BE2C (cell line): ENCODE measurements at places on chromosomes 16 and 17.

DNA sequence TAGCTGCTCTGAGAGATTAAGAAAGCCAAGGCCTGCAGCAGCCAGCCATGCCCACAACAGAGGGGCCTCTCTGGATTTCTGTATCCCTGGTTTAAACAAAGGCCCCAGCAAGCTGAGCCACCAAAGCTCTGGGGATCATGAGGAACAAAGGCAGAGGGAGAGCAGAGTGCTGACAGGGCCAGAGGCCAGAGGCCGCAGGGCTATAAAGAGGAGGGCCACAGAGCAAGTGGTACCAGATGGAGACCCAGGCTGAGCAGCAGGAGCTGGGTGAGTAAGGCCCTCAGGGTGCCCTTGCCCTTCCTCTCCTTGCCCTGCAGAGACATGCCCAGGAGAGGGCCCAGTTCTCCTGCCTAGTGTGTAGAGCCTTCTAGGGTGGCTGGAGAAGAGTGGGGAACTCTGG is at the start of gene CRYBA1:
Gene CRYBA1, plus strand, starts transcription at position 232 of the 400 bp plus-strand sequence. Its CDS starts 5 bp downstream, at position 237.
- no peak for DNase-seq

DNA sequence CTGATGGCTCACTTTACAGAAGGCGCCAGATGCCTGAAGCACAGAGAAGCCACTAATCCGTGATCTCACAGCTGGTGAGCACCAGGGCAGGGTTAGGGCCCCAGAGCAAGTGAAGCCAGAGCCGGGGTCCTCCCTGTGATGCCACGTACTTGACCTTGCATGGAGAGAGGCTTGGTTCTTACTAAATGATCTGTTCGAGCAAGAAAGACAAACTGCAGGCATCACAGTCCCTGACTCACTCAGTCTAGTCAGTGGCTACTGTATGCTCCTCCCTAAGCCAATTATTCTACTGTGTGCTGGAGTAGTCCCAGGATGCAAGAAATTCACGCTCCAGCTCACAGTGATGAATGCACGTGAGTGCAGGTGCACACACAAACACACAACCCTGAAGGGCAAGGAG is 55.4 kb downstream of the SDK2 start:
- DNase-seq, result no peak

DNA sequence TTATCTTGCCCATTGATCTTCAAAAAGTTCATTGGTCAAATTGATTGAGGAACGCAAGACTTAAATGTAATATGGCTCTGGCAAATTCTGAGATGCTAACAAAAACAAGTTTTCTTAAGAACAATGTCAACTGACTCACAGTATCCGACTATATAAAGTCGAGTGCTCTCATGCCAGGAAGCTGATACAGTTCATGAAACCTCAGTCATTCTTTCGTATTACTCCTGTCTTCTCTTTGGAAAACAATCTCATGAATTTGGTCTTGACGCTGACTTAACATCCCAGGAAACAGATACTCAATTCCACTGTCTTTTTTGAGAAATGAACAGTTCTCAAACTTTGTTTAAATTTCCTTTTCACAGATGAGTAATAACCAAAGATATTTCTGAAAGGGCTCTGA is 704.9 kb downstream of the MAF start:
- DNase-seq, result no peak

DNA sequence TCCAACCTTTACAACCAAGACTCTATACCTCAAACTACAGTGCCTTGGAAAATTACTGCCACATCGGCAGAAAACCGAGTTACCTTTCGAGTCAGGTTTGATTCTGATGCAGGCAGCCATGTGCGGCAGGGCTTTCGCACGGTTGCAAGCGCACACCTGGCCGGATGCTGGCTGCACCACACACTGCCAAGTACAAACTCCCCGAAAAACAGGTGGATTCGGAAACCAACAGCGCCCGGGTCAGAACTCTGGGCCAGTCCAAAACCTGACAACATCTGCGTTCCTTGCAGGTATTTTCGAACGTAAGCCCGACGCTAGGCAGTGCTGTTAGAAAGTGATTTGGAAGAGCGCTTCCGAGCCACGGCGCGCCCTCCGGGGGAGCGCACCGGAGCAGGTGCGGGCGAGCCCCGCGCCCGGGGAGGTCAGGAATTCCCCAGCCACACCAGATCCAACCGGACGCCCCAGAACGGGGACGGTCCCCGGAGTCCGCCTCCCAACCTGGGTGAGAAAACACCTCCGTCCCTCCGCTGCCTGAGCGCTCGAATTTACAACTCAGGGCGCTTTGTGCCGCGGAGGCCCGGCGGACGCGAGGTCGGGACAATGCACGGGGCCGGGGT is 1.2 kb downstream of the USP7 start:
- no peak for DNase-seq

GRCh38 chr17:62693616-62694409 is 66.3 kb downstream of the MRC2 start:
- DNase-seq, result no peak

GRCh38 chr16:70778901-70779309 is 22.1 kb downstream of the VAC14 start:
- DNase-seq, result peak; percentile 78

DNA sequence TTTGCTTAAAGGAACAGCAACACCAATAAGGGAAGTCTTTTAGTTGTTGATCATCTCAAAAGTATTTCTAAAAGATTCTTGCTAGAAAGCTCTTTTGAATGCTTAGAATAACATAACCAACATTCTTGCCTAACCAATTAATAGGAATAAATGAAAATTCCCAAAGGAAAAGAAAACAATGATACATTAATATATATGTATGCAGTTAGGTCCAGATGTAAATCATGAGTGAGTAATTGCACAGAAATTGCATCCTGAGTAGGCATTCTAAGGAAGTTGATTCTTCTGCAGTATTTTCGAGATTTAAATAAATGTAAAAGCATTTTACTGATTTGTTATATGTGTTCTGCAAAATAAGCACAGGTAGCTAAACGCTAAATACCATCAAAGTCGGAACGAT is 22.1 kb downstream of the COX10 start:
- no peak for DNase-seq

DNA sequence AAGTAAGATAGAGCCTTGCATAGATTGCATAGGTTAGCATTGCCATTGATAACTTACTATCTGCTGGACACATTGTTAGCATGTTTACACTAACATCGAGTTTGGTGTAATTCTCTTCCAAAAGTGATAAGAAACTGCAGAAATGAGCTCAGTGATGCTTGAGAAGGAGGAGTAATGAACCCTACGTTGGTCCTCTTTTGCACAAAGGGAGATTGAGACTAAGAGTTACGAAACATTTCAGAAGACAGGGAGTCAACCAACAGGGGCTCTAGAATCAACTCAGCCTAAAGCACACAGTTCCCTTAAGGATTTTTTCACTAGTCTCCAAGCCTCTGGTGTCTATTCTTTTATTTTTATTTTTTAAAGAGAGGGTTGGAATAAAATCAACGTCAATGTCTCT is 6.8 kb downstream of the CCL7 start:
- DNase-seq, result no peak

GRCh38 chr16:23679274-23679985 is 741 bp downstream of the PLK1 start:
- DNase-seq, result peak; percentile 60

DNA sequence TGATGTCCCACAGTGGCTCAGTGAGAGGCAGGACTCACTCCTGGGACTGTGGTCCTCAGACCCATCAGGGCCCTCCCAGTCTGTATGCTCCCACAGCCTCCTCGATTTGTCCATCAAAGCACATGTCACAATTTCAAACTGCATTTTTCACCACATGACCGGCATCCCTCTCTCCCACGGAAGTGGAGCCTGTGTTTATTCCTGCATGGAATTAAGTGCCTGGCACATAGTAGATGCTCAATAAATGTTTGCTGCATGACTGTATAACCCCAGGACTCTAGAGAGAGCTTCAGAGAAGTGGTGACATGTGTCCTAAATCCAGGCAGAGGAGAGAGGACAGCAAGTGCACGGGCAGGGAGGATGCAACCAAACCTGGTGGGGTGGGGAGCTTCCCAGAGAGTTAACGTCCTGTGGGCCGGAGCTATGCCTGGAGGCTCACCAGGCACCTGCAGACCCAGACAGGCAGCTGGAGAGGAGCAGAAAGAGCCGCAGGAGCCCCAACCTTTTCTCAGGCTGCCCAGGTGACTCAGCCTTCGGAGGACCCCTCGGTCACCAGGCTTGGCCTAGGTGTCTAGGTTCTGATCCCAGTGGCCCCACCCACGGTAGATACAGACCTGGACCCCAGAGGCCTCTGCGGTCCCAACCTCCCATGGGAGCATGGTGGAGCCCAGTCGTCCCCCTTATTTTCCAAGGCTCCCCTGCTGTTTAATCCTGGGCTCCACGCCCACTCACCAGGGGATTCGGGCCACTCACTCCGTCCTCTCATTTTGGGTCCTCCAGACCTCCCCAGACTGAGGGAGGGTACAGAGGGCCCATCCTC is 5.8 kb downstream of the CDH5 start:
- DNase-seq, result no peak

- peak; percentile 81 for DNase-seq
Measured at GRCh38 chr16:3761375-3762106, 44.2 kb upstream of the TRAP1 start.

GRCh38 chr17:81333616-81334368 is 38.7 kb upstream of the SLC38A10 start:
- DNase-seq, result peak; percentile 13

- DNase-seq, result no peak
Measured at GRCh38 chr17:4319221-4319620, 47.3 kb downstream of the UBE2G1 start.

DNA sequence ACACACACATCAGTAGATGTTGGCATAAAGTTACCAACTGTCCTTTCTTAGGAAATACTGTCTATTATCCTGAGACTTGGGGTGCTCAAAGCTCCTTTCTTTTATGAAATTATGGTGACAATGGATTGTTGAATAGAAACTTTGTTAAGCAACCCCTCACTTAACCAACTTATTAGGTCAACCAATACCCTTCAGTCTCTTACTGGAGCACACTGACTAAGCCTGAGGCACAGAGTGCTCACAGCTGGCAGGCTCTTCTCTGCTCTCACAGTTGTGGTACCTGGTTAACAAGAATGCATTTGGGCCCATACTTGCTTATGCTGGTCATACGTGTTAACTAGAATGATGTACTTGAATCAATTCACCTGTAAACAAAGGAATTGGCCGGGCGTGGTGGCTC is 24.8 kb downstream of the CD300LF start:
- DNase-seq, result no peak
